Mesendoderm (in vitro differentiated cells): ENCODE measurements at places on chromosomes 7 and 10.
A peak's percentile ranks its signal among the peaks of the same experiment; 100 is the strongest.

- no peak for DNase-seq
Observed at GRCh38 chr10:76298329-76298728, 866.9 kb downstream of the LRMDA start.

DNA sequence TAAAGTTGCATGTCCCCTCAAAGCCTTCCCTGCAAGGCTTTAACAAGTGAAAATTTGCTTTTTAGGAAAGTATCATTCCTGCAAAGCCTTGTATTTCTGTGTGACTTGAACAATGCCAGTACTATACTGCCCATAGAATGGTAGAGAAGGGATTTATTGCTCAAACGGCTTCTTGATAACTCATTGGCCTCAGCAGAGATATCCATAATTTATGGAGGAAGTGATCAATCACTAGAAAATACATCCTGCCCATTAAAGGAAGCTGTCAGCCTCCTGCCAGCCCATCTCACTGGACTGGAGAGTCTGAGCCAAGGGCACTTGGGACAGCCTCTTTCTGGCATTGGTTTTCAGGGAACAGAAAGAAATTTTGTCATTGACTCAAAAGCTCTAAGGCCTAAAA lies 152.6 kb downstream of the XPNPEP1 start:
- DNase-seq = no peak

DNA sequence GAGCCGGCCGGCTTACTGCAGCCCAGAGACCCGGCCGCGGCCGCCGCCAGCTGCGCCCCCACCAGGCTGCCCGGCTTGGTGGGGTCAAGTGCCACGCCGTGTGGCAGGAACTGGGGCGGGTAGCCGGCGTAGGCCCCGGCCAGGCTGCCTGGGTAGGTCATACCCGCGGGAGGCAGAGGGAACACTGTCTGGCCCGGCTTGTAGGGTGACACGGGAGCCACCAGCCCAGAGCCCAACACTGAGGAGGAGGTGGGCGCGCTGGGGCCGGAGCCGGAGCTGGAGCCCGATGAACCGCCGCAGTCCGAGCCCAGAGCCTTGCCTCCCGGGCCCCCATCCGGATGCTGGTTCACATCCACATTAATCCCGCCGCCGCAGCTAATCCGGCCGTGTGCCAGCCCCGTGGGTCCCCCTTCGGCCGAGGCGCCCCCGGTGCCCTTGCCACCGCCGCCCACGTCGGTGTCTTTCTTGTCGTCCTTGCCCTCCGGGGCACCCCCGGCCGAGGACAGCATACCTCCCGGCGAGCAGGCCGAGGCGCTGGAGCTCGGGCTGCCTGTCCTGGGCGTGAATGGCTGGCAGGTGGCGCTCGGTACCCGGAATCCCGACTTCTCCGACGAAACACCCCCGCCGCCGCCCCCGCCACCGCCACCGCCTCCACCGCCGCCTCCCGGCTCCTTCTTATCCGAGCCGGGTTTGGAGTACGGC lies 2.0 kb downstream of the ZNF503 start:
- DNase-seq = peak; percentile 80

DNA sequence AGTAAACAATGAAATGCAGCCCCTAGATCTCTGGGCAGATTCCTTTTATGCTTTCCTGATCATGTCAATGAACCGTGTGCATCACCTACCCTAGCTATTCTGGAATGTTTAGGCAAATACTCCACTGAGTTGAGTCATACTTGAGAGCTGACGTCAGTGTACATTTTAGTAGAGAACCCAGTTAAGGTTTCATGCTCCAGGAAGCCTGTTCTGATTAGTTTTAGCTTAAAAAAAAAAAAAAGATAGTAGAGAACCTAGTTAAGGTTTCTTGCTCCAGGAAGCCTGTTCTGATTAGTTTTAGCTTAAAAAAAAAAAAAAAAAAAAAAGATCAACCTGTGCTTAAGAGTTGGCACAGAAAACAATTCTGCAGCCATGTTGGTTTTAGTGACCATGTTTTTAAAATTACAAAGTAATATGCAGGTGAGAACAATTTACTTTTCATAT lies 3.7 kb upstream of the MCU start:
- DNase-seq = peak; percentile 20

- DNase-seq = no peak
Observed at GRCh38 chr10:102796407-102797176, 40.6 kb downstream of the CYP17A1 start.

DNA sequence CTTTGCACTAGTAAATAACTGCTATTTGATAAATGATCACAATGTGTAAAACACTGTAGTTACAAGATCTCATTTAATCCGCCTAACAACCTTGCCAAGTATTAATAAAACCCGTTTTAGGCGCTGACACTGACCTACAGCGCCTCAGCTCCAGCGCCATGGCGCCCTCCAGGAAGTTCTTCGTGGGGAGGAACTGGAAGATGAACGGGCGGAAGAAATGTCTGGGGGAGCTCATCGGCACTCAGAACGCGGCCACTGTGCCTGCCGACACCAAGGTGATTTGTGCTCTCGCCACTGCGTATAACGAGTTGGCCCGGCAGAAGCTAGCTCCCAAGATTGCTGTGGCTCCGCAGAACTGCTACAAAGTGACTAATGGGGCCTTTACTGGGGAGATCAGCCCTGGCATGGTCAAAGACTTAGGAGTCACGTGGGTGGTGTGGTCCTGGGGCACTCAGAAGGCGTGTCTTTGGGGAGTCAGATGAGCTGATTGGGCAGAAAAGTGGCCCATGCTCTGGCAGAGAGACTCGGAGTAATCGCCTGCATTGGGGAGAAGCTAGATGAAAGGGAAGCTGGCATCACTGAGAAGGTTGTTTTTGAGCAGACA lies 1.1 kb upstream of the TNPO3 start:
- no peak for DNase-seq

GRCh38 chr7:95658676-95659075 lies 62.4 kb upstream of the PDK4 start:
- DNase-seq = no peak

GRCh38 chr10:125114761-125115391 lies 45.5 kb downstream of the CTBP2 start:
- DNase-seq = no peak
